GM12891 (cell line): ENCODE measurements at places on chromosomes 11 and 22.

DNA sequence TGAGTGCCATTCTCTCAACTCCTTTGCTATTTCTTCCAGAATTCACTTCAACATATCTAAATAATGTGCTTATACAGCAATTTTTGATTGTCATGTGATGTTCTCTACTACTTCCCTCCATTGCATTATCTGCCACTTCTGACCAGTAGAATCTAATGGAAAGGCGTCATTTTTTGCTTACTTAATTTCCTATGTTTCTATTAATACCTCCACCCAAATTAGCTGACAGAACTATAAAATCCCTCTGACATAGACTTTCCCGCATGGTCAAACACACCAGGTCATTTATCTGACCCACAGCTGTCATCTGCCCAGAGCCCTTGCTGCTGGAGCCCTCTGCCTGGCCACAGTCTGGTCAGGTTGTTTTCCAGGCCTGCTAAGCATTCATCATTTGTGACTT, 258.6 kb upstream of the NARS2 start:
- no peak for DNase-seq

DNA sequence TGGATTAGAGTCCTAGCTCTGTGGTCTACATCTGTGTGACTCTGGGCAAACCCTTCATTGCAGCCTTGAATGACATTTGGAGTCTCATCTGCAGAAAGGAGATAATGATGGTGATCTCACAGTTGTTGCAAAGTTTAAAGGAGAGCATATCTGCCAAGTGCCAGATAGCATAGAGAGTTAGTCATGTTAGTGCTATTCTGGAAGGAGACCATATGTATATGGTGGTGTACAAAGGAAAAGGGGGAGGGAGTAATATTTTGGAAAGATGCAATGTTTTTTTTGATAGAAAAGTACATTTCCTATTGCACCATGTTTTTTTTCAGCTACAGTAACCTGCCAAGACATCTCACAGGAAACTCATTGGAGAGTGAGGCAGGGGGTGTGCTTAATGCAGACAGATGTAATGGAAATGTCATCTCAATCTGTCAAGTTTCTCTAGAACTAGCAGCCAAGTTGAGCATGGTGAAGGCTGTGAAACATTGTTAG, 92.1 kb upstream of the NARS2 start:
- no peak for DNase-seq

- DNase-seq = no peak
These were observed 39.3 kb downstream of the SGSM3 start for GRCh38 chr22:40409613-40410113.

GRCh38 chr11:39149214-39149613, 2310.2 kb downstream of the LRRC4C start:
- no peak for DNase-seq

GRCh38 chr22:22811016-22812009, 76.3 kb upstream of the IGLL5 start:
- DNase-seq = no peak

DNA sequence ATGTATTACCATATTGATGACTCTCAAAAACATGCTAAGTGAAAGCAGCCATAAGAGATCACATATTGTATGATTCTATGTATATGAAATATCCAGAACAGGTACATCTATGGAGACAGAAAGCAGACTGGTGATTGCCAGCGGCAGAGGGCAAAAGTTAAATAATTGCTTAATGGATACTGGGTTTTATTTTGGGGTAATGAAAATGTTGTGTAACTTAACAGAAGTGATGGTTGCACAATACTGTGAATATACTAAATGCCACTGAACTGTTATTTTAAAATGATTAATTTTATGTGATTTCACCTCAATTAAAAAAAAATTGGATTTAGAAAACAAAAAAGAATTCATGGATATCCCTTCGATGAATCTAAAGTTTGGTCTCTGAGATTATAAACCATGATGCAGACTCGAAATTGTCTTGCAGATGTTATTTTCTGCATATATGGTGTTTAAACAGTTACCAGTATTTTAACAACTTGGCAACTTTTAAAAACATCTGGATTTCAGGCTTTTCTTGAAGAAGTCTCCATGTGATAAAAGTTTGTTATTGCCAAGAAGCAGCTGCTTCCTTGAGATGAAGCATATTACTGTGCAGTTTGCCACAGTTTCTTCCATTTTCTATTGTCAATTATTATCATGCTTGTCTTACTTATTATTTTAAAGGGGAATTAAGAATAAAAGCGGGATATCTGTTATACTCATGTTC, 38.1 kb downstream of the LARGE2 start:
- no peak for DNase-seq

- DNase-seq = no peak
These were observed 91.6 kb downstream of the STIM1 start for GRCh38 chr11:3947061-3947460.

GRCh38 chr22:43537019-43537585, 125.3 kb downstream of the MPPED1 start:
- DNase-seq = no peak

DNA sequence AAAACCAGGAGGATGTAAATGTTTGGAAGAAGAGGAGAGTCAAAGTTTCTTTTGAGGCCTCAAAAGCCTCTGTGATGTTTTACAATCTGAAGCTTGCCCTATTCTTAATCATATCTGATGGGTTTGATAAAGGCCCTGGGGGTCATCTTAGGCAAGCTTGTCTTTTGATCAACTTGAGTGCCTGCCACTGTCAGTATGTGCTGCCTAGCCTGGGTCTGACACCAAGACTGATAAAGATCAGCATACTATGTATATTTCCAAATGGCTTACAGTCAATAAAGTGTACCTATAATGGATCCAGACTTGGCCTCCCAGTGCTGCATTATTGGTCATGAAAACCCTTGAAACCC, 12.7 kb downstream of the EHF start:
- no peak for DNase-seq
